ENCODE measurements at places on chromosomes 2 and 18. TPM values are rescaled to one million over a fixed set of nuclear protein-coding genes. Genes with fewer than 3 reads are reported as not detected.

DNA sequence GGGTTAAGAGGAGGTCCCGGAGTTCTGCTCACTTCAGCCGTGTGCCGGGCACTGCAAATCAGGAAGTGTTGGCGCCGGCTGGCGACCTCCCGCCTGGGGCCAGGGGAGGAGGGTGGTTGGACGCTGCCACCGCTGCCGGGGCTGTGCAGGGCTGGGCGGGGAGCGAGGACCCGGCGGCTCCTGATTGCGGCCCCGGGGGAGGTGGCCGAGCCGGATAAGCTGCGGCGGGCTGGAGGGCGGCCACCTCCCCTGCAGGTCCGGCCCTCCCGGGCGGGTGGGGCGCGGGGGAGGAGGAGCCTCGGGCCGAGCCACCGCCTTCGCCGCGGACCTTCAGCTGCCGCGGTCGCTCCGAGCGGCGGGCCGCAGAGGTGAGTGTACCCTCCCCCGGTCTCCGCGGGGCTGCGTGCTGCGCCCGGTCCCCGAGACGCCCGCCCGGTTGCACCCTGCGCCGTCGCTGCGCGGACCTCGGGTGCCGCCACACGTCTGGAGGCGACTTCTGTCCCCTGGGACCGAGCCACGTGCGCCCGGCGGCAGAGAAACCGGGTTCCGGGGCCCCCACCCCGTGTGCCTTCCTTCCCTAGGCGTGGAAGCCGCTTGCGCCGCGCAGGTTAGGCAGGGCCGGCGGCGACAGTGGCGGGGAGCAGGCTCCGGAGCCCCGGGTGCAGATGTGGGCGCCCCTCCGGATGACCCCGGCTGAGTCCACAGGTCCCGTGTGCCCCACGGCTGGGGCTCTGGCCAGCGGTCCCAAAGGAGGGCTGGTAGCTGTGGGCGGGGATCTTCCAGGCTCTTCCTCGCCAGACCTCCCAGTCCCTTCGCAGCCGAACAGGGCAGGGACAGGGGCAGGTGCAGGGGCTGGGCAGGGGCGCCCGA lies at the start of gene STEAP3:
Gene STEAP3, plus strand, starts transcription at position 314 of the 870 bp plus-strand sequence. CDS start 7,179 bp downstream, outside the sequence.
- peak; percentile 77 for DNase-seq

GRCh38 chr2:237884681-237885080 lies 25.3 kb downstream of the RAMP1 start:
- no peak for DNase-seq

ATP6V1C2 gene
- 5.9 TPM for total RNA-seq

SRBD1 gene
- 27.8 TPM for total RNA-seq

REG3A gene
- not detected for total RNA-seq

IL1RL1 gene
- total RNA-seq, result 5.8 TPM

GRCh38 chr18:9726175-9726574 lies 18.1 kb downstream of the RAB31 start:
- DNase-seq, result no peak

RIT2 gene
- not detected for total RNA-seq

- no peak for DNase-seq
These were observed 21.6 kb downstream of the FBXO36 start for GRCh38 chr2:229943770-229944449.

GRCh38 chr2:4219571-4219970 lies 516.2 kb downstream of the DCDC2C start:
- no peak for DNase-seq

DNA sequence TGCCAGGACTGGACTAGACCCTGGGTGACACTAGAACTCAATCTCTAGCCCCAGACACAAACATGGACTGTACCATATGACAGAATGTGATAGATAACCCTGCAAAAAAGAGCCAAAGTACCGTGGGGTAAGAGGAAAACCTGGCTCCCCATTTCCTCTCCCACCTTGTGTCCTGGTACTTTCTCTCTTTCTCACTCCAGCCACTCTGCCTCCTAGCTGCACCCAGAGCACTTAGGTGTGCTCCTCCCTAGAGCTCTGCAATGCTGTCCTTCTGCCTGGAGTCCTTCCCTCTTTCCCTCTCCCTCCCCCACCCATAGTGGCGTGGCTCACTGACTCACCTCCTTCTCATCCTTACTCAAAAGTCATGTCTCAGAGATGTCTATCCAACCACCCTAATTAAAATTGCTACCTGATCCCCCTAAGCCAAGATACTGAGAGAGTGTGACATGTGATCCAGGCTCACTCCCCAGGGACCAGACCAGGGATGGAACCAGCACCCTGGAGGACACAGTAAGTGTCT lies 171.3 kb downstream of the LOXHD1 start:
- DNase-seq, result no peak

DNA sequence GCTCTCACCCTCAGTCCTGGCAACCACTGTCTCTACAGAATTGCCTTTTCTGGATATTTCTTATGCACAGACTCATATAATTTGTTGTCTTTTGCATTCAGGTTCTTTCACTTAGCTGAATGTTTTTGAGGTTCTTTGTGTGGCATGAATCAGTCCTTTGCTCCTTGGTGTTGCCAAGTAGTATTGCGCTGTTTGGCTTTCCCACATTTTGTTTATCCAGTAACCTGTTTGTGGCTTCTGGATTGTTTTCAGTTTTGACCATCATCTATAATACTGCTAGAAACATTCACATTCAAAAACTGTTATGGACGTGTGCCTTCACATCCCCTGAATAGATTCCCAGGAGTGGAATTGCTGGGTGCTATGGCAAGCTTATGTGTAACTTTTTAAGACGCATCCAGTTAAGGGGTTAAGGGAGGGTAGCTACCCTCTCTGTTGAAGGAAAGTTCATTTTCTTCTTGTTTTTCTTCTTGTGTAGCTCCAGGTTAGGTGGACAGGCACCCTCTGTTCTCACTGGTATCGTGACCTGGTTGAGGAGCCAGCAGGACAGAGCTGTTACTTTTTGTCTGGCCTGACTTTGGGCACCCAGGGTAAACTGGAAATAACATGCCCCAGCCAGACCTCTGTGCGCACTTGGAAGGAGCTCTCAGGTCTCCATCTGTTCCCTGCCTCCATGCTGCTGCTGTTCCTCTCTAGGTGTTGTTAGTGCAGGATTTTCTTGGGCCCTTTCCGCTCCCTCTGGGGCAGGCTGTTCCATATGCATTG lies 29.6 kb downstream of the ARHGAP25 start:
- no peak for DNase-seq

QPCT gene
- 3.2 TPM for total RNA-seq

DNA sequence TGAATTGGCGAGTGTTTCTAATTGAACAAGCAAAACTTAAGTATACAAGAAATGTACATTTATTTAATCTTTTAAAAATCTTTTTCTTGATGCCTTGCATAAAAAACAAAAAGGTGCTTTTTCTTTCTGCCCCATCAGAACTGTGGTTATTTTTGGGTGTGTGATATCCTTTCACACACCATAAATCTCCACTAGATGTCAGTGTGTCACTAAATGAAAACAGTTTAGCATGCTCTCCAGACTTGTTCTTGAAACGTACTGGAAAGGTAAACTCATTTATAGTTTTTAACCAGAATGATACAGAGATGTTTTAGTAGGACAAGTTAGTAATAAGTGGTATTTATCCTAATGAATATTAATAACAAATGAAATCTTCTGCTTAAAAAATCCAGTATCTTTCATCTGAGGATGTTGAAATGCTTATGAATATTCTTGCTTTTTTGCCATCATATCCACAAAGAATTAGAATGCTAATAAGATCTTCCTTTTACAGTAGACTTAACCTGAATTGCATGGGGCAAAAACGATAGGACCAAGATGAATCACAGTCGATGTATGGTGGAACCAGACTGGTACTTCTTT lies 96.8 kb downstream of the UBE2E3 start:
- no peak for DNase-seq

MIB1 gene
- 40.7 TPM for total RNA-seq

- no peak for DNase-seq
These were observed 135.2 kb upstream of the ACVR2A start for GRCh38 chr2:147709655-147710054.

DNA sequence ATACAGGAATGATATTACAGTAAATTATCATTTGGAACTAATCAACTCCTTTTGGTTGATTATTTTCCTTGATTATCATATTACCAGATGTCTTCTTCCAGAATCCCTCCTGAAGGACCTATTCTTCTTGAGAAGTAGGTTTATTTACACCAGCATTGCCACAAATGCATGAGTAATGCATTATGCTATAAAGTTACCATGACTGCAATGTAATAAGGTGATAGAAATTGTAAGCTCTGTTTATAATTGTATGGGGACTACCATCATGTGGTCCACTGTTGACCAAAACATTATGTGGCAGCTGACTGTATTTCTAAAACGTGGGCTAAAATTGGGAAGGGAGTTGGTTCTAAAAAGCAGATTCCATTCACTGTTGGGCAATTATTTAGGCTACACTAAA lies 602.2 kb downstream of the NYAP2 start:
- DNase-seq, result no peak

TGFA gene
- 1.3 TPM for total RNA-seq

GRCh38 chr2:27379836-27380625 lies 503 bp downstream of the ZNF513 start:
- DNase-seq, result peak; percentile 70

DNA sequence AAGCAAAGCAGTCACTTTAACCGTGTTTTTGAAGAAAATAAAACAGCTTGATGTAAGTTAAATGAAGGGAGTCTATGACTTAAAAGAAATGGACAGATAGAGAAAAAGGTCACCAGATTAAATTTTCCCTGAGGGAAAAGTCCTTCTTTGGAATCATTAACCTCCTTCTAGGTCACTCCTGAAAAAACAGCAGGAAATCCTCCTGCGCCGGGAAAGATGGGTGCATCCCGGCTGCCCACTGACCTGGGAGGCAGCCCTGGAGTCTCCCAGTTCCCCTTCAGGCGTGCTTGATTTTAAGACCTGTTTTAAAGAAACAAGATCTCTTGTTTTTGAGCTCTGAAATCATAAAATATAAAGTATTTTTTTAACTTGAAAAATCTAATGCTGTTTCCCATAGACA lies 18.4 kb upstream of the ZNF521 start:
- DNase-seq, result no peak

GNLY gene
- total RNA-seq, result 2.6 TPM

CROCC2 gene
- total RNA-seq, result 0.43 TPM

DNA sequence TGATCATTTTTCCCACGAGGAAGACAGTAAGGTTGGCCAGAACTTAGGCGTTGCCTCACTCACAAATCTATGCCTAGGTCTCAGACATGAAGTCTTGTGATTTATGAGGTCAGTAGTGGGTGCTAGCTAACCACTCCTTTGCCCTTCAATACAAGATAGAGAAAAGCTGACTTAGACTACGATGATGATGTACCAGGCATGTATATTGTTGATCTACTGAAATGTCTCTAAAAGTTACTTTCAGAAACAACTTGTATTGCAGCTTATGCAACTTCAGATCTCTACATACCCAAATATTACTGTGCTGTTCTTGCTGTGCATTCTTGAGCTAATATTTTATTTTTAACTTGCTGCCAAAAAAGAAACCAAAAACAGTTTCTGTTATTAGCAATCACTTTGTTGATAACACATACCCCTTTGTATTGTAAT lies 30.6 kb downstream of the MAPRE2 start:
- DNase-seq, result no peak

ZSWIM2 gene
- 5.0 TPM for total RNA-seq

C2orf78 gene
- 3.5 TPM for total RNA-seq

DNA sequence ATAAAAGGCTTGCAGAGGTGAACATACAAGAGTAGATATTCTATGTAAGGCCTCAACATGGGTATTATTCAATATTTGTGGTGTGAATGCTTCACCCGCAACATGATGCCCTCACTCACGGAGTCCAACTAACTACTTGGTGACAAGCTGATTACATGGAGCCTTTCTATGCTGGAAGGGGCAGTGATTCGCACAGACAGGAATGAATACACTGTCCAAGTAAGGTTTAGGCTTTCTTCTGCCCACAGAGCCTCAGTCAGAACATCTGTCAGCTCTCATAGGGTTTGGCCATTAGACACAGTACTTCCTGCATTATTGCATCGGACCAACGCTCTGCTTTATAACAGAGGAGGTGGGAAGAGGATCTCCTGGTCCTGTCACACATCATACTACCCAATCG lies 80.3 kb upstream of the SLC35G4 start:
- no peak for DNase-seq

ATL2 gene
- total RNA-seq, result 80.9 TPM

VSNL1 gene
- 1.8 TPM for total RNA-seq

GRCh38 chr2:25301453-25302352 lies 40.0 kb downstream of the DNMT3A start:
- no peak for DNase-seq

DNA sequence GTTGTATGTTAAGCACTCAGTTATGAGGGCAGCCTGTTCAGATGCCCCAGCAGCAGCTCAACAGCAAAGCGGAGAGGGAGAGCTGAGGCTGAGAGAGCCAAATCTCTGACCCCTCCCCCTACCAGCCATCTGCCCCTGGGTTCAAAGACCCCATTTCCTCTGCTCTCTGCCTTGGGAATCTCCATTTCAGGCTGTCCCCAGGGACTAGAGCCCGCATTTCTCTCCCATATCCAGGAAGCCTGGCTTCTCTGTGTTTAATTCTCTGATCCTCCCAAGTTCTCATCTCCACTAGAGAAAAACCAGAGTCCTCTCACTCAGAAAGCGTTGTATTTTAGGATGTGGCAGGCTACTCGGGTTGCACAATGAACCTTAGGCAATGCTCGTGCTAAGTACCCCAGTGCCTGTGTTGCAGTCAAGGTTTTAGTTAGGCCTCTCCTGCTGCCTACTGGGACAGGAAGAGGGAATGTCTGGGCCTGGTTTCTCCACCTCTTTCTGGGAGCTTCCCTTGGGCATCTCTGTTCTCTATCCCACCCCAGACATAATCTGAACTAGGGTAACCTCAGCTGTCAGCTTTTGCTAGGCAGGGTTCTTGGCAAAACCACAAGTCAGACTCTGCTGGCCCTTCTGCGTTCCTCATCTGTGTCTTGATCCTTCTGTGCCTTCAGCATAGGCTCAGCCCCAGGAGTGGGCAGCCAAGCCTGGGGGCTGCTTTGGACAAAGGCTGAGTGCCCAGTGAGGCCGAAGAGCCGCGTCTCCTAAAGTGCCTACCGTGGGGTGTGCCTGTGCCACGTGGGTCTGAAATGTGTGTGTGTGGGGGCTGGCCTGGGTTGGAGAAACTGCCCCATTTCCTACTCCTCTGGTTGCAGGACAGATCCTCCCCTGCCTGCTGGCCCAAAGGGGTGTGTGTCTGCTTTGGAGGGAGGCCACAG lies 96.8 kb downstream of the STPG4 start:
- DNase-seq, result peak; percentile 70

ACOXL gene
- total RNA-seq, result 5.3 TPM

GRCh38 chr2:105537466-105537865 lies 138.6 kb upstream of the FHL2 start:
- no peak for DNase-seq

DSG4 gene
- total RNA-seq, result 0.08 TPM

GRCh38 chr2:240996834-240997140 lies 1.6 kb upstream of the SNED1 start:
- no peak for DNase-seq

All from testis (tissue), 5 donors.